ENCODE measurements at places on chromosomes 16 and 17.

- no peak for DNase-seq
These were observed 7.3 kb upstream of the TSPOAP1 start for GRCh38 chr17:58335779-58336455.

DNA sequence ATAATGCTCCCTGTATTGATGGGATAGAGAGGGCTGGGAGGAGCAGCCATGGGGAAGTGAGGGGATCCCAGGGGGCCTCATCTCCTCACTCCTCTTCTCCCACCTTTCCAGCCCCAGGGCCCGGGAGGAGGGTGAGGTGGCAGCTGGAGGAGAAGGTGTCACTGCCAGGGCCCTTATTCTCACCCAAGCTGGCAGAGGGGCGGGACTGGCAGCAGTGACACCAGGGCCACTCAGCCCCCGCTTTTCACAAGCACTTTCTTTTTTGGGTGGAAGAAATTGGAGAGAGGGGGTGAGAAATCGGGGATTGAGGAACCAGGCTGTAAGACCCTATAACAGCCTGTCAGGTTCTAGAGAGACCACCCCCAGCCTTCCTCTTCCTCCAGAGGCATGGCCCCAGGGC lies 2.4 kb upstream of the TBX21 start:
- DNase-seq, result no peak

DNA sequence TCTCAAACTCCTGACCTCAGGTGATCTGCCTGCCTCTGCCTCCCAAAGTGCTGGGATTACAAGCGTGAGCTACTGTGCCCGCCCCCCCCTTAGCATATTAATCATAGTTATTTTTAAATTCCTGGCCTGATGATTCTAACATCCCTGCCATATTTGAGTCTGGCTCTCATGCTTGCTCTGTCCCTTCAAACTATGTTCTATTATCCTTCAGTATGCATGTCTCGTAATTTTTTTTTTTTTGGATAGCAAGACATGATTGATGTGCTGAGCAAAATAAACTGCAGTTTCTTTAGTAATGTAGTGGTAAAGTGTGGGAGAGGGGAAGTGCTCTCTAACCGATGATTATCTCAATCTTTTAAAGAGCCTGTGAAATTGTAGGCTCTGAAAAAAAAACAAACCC lies 34.3 kb upstream of the TMEM92 start:
- no peak for DNase-seq

GRCh38 chr16:1781758-1782407 lies 488 bp downstream of the SPSB3 start:
- DNase-seq, result no peak

DNA sequence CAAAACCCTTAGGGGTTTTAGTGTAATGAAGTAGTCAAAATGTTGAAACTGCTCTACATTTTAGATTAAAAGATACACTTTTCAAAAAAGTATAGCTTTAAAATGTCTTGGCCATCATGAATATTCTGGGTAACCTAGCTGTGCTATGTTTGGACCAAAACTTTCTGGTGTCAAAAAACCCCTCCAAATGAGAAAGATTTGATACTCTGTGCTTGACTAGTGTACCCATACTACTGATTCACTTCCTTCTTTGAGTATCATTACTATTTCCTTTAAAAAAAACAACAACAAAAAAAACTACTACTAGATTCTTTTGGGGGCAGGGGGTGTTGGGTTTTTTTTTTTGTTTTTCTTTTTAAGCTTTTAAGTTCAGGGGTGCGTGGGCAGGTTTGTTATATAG lies 37.3 kb downstream of the PTRH2 start:
- no peak for DNase-seq

- no peak for DNase-seq
These were observed 42.0 kb upstream of the ACSF3 start for GRCh38 chr16:89051521-89052166.

DNA sequence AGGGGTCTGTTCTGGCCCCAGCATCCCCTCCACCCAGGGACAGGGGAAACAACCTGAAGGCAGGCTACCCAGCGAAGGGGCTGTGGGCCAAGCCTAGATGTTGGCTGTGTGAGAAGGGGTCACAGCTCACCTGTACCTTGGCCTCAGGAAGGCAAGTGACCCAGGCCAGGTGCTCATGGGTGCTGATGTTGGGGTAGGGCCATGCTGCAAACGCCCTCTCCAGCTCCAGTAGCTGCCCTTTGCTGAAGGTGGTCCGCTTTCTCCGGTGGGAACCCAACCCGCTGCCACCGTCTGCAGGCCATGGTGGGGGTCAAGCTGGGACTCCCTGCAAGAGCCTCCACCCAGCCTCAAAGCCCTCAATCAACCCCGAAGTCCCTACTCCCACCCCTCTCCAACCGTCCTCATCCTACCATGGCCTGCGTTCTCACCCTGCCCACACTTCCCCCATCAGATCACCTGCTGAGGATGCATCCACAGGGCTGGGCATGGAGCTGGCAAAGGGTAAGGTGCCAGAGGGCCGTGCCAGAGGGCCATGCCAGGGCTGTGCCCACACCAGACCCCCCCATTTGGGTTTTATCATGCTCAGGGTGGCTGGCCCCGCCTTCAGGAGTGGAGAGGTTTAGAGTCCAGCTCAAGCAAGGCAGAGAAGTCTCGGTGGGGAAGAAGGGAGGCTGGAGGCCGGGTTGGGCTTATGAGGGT lies at the start of gene SEBOX:
Gene SEBOX (minus strand): TSS at position 535 of the 699 bp plus-strand sequence. CDS start 48 bp downstream, at position 487.
- DNase-seq, result no peak

- no peak for DNase-seq
These were observed 29.7 kb upstream of the WSB1 start for GRCh38 chr17:27264068-27264812.

GRCh38 chr17:65228734-65229620 lies 91.8 kb downstream of the RGS9 start:
- no peak for DNase-seq

DNA sequence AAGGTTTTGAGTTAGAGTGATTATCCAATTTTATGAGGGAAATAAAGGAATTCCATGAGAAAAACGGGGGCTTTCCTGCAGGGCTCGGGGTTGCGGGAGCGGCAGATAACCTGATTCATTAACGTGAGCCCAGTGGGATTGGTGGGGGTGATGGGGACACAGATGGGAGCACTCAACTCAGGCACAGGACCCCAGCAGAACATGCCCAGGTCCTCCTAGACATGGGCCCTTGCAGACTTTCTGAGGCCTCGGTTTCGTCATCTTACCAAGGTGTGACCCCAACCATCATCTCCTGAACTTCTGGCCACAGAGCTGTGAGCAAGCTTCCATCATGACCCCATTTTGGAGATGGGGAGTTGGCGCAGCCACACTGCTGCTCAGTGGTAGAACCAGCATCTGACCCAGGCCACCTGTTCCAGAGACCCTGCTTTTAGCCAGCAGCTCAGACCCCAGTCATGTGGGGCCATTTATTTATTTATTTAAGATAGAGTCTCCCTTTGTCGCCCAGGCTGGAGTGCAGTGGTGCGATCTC lies 22.3 kb downstream of the CARHSP1 start:
- DNase-seq, result no peak
